Brain microvascular endothelial cell (primary cell): ENCODE measurements at places on chromosomes 5 and 9.
A peak's percentile ranks its signal among the peaks of the same experiment; 100 is the strongest.

- DNase-seq = peak; percentile 27
These were observed 294.4 kb downstream of the MARCHF11 start for GRCh38 chr5:15885156-15885555.

DNA sequence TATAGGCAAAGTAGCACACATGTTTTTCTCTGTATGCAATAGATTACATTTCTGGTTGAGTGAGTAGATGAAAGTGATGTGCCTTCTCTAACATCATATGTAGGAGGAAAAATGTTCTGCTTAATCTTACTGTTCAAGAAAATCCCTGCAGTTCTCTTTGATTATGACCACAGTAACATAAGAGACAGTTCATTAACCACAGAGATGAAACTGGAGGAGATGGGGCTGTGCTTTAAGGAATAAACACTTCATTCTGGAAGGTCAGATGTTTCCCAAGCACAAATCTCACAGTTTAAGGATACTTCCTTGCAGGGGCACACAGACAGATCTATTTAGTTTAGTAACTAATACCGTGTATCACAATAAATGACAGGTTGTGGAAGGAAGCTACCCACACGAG lies 150.2 kb downstream of the SEMA5A start:
- DNase-seq = no peak

GRCh38 chr9:102867488-102867887 lies 127.6 kb upstream of the CYLC2 start:
- peak; percentile 87 for DNase-seq

GRCh38 chr9:35906923-35907699 lies 1.1 kb downstream of the HRCT1 start:
- peak; percentile 57 for DNase-seq

GRCh38 chr9:82140471-82140870 lies 151.9 kb downstream of the SPATA31D1 start:
- DNase-seq = no peak
